Inflammatory macrophage treated with lipopolysaccharide for 1 hour (primary cell): ENCODE measurements at places on chromosomes 5 and 9.

DNA sequence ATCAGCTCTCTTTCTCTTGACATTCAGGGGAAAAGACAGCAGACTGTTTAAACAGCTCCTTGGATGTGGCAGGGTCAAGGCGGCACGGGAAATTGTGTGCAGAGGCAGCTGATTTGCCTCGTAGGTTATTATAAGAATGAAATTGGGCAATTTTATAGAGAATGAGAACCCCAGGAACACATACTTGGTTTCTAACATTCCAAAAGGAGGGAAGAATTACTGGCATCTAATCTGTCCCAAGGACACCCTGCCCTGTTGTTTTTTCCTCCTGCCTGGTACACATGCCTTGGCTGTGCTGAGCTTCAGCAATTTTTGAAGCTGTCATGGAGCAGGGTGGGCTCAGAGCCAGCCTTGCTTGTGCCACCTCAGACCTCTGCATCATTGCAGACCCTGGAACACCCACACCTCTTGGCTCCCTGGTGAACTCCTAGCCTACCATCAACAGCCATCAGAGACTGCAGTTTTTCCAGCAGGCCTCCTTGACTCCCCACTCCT, 143.6 kb downstream of the BOD1 start:
- DNase-seq: no peak

- DNase-seq: no peak
Measured at GRCh38 chr9:20945269-20945668, 86.2 kb downstream of the HACD4 start.

- peak; percentile 39 for DNase-seq
Measured at GRCh38 chr5:142819825-142820224, 49.6 kb downstream of the ARHGAP26 start.

DNA sequence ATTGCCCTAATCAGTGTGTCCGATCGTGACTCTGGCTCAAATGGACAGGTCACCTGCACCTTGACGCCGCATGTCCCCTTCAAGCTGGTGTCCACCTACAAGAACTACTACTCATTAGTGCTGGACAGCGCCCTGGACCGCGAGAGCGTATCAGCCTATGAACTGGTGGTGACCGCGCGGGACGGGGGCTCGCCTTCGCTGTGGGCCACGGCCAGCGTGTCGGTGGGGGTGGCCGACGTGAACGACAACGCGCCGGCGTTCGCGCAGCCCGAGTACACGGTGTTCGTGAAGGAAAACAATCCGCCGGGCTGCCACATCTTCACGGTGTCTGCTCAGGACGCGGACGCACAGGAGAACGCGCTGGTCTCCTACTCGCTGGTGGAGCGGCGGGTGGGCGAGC, 1.4 kb downstream of the PCDHA13 start:
- DNase-seq: no peak

- no peak for DNase-seq
Measured at GRCh38 chr5:909994-910768, 17.5 kb downstream of the TRIP13 start.

DNA sequence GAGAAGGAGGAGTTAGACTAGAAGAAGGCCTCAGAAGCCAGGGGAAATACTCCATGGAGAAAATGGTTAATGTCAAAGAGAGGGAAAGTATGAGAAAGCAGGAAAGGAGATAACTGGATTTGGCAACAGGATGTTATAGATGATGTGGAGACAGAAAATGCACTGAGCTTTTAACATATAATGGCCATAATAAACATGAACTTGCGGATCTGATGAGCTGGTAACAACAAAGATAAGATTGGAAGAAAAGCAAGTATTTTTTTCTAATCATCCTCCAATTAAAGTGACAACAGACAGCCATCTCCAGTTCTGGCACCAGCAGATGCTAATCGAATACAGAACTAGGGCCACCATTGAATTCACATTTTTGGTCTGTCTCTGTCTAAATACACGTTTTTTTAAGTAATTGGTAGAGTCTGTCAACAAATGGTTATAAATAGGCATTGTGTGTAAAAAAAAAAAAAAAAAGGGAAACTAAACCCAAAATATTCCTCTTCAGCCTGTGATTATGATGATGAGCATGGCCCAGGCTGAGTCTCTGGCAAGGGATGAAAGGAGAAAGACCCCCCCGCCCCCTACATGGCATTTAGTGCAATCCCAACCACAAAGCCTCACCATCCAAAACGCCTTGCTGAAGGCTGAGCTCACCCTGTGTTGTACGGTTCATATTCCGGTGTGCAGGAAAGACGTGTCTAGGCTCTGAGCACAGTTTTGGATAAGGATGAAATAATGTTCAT, 149.5 kb upstream of the LHFPL2 start:
- no peak for DNase-seq

DNA sequence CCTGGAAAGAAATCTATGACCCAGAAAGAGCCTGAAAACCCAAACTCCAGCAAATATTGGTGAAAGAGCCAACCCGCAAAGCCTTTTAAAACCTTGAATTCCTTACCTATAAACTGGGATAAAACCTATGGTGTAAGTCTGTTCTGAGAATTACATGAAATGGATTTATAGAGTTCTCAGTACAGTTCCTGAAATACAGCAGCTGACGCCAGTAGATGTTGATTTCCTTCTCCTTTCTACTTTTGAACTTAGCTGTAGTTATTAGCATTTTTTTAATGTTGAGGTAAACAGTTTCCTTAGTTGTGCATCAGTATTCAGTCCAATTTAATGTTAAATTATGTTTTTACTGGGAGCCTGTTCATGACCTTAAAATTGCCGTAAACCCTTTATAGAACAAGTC, 3.7 kb downstream of the SPIN1 start:
- peak; percentile 29 for DNase-seq

DNA sequence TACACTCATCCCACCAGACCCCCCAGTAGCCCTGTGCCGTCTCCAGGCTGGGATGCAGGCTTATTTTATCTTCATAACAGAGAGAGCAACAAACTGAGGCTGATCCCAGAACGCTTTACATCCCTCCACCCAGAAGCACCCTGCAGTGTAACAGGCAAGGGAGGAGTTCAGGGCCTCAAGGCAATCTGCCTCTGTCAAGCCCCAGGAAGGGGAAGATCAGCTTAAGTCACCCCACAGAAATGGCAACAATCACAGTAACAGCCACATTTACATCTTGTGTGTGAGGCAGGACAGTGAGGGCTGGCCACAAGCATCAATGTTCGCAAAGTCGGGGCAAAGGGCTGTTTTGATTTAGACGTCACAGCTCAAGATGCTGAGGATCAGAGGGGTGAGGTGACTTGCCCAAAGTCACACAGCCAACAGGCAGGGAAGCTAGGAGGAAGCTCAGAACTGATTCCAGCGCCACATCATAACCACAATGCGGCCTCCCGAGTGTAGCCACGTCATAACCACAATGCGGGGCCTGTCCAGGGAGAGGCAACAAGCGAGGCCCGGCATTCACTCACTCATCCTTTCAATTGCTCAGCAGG, 14.4 kb downstream of the STK10 start:
- peak; percentile 63 for DNase-seq
